HT1080 (cell line): ENCODE measurements at places on chromosomes 4 and X.

- no peak for DNase-seq
Measured at GRCh38 chr4:153243468-153243867, 39.2 kb downstream of the TRIM2 start.

- no peak for DNase-seq
Measured at GRCh38 chr4:145663194-145663593, 16.8 kb upstream of the C4orf51 start.

DNA sequence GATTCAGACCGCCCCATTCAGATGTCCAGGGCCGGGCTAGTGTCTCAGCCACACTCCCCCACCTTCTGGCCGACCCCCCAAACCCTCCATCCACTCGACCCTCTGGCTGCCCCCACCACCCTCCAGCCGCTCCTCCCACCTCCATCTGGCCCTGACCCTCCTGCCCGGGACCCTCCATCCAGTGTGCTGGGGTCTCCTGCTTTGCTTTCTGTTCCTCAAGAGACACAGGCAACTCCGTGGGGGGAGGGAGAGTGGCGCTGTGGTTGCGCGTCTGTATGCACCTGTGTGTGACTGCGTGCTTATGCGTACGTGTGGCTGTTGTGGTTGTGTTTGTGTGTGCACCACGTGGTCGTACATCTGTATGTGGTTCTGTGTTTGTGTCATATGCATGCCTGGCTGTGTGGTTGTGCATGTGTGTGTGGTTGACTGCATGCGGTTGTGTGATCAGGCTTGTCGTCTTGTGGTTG, 33.3 kb downstream of the CPLX1 start:
- no peak for DNase-seq

DNA sequence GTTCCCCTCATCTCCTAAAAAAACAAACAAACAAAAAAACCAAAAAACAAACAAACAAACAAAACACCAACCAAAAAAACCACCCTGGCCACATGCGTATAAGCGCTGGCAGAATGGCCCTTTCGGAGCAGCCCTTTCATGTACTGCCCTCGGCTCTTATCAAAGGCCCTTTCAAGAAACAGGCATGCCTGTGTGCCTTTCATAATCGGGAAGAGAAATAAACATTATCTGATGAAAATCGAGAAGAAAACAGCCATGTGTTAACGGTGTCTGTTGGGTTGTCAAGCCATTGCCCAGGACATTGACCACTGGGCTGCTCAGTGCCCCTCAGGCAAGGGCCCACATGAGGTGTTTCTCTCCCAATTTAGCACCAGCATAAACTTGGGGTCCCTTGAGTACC, 68.3 kb downstream of the PJA1 start:
- no peak for DNase-seq
